ENCODE measurements at places on chromosomes 4 and X.

DNA sequence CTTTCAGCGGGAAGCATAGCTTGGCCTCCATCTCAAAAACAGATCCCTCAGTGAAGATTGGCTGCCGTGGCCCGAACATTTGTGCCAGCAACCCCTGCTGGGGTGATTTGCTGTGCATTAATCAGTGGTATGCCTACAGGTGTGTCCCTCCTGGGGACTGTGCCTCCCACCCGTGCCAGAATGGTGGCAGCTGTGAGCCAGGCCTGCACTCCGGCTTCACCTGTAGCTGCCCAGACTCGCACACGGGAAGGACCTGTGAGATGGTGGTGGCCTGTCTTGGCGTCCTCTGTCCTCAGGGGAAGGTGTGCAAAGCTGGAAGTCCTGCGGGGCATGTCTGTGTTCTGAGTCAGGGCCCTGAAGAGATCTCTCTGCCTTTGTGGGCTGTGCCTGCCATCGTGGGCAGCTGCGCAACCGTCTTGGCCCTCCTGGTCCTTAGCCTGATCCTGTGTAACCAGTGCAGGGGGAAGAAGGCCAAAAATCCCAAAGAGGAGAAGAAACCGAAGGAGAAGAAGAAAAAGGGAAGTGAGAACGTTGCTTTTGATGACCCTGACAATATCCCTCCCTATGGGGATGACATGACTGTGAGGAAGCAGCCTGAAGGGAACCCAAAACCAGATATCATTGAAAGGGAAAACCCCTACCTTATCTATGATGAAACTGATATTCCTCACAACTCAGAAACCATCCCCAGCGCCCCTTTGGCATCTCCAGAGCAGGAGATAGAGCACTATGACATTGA lies 175.4 kb downstream of the FAT4 start:
- DNase-seq = no peak

- no peak for DNase-seq
These were observed 68.3 kb downstream of the FMR1NB start for GRCh38 chrX:148049441-148049840.

DNA sequence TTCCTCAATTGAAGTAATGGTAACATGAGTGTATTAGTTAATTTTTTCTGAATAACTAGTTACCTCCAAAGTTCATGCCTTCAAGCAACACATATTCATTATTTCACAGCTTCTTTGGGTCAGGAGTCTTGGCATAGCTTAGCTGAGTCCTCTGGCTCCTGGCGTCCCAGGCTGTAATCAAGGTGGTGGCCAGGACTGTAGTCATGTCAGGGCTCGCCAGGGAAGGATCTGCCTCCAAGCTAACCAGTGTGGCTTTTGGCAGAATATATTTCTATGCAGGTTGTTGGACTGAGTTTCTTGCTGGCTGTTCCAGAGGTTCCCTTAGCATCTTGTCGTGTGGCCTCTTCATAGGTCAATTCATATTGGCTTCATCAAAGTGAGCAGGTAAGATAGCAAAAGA lies 10.0 kb upstream of the HS3ST1 start:
- DNase-seq = no peak

DNA sequence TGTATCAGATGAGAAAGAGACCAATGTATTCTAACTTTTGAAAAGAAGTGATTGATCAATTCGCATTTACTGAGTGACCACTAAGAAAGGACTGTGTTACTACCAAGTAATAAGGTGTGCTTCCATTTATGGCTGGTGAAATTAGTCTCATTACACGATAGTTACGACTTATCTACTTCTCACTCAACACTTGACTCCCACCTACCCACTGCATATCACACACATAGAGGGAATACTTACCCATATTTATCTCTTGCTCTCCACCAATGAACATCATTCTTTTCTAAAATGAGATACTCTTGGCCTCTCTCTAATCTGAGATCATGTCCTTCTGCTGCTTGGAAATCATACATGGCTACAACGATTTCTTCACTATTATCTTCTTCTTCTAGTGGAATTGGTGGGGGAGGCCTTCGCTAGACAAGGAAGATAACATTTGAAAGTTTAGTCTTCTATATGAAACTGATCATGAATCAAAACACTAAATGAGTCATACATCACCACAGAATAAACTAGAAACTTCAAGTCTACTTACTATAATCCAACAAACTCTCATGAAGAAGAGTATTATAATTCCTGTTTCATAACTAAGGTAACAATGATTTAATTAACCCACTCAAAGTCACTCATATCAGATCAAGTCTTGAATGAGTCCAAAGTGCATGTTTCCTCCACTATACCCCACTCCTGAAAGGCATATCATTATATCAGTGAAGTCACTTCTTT lies 33.7 kb upstream of the TXK start:
- DNase-seq = no peak

DNA sequence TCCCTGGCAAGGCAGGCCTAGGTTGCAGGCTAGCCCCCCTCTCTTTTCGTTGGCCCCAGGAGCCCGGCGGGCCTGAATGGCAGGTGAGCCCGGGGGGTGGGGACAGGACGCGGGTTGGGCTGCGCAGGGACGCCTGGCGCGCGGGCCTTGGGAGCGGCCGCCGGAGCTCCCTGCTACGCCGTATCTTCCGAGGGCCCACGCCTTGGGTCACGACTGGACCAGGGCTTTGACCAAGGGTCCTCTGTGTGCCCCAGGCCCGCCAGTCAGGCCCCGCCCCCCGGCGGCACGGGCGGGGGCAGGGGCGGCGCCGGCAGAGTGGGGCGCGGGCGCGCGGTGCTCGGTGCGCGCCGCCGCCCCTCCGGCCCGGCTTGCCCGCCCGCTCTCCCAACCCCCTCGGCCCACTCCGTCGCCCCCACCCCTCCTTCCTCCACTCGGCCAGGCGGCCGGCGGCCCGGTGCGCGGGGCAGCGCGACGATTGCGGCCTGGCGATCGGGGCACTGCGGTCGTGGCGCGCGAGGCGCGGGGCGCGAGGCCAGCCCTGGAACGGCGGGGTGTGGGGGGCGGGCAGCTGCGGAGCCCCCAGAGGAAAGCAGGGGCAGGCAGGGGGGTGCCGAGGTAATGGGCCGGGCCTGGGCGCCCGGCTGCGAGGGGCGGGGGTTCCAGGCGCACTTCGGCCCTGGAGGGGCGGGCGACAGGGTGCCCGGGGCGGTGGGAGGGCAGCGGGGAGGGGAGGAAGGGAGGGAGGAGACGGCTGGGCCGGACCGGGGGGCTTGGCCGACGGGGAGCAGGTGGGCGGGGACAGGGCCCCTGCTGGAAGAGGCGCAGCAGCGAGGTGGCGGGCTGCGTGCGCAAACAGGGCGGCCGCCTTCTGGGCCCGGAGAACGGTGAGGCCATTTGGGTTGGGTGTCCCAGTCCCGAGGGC lies at the start of gene PRRG3:
Gene PRRG3 (plus strand): TSS at position 798 of the 922 bp plus-strand sequence. CDS start 3,357 bp downstream, outside the sequence.
- DNase-seq = no peak

DNA sequence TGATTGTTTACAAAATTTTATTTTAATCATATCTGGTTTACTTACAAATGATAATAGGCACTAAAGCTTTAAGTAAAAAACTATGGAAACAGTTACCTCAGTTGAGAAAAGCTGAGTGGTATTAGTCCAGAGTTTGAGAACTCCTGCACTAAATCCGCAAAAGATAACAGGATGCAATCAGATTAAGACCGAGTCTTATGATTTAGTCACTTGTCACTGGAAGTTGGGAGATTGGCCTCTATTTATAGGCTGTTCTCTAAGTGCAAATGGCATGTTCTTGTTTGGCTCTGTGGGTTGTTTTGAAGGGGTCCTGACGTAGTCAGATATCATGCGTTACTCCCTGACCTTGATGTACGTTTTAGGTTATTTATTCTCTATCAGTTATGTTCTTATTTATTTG lies 6.3 kb downstream of the GPAT3 start:
- no peak for DNase-seq

All from GM04503 (cell line).